Activated CD4-positive, alpha-beta T cell treated with anti-CD3 and anti-CD28 coated beads, Interleukin-2, amount 50 U/mL, for 4 hours (primary cell): ENCODE measurements at places on chromosomes 16 and 17.

DNA sequence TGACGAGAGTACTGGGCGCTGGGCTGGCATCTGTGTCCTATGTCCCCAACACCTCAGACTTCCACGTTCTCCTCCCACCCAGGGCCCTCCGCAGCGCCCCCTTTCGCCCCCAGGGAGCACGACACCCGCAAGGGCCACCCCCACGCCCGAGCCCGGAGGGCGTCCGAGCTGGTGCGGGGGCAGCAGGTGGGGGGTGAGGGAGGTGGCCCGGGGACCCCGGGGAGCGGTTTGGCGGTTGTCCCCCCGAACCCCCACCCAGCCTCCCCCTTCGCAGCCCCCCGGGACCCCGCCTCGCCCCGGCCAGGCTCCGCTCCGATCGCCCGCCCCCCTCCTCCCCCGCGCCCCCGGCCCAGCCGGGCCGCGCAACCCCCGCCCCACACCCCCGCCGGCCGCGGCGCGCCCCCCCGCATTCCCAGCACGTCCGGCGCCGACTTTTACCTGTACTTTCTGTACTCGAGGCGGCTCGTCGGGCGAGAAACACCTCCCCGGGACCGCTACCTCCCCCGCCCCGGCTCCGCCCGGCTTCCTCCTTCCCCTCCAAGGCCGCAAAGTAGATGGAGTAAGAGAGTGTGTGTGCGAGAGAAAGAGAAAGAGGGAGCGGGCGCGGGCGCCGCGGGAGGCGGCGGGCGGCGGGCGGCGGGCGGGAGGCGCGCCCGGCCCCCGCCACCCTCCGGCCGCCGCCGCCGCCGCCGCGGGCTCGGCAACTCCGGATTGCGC lies 901 bp downstream of the CDYL2 start:
- DNase-seq = peak; percentile 41

DNA sequence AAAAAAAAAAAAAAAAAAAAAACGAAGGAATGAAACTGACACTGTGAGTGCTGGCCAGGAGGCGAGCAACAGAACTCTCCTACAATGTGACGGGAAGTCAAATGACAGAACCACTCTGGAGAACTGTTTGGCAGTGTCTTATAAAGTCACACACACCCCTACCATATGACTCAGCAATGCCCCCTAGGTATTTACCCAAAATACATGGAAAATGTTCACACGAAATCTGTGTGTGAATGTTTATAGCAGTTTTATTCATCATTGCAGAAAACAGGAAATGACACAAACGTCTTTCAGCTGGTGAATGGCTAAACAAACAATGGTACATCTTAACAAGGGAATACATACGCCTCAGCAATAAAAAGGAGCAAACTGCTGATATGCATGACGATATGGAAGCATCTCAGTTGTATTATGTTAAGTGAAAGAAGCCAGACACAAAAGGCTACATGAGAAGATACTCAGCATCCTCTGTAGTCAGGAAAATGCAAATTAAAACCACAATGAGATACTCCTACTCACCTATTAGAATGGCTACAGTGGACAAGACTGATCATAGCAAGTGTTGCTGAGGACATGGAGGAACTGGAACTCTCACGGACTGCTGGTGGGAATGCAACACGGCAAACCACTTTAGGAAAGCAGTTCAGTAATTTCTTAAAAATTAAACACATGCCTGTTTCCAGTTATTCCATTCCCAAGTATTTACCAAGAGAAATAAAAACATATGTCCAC lies 74.7 kb downstream of the TBC1D16 start:
- DNase-seq = no peak

DNA sequence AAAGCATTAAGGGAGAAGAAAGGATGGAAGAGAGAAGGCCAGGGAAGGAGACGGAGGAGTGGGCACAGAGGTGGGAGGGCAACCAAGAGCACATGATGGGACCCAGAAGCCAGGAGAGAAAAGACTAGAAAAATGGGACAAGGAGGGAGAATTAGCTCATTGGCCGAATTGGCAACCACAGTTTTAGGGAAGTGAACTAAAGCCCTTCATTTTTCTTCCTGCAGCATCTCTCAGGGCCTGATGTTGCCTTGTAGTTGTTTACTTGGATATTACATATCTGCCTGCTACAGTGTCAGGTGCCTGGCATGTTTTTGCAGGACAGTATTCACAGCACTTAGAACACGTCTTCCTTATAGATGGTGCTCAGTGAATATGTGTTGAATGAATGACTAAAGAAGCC lies 19.0 kb downstream of the EMP2 start:
- no peak for DNase-seq

- DNase-seq = no peak
Measured at GRCh38 chr17:83109793-83110645, 30.6 kb downstream of the METRNL start.

DNA sequence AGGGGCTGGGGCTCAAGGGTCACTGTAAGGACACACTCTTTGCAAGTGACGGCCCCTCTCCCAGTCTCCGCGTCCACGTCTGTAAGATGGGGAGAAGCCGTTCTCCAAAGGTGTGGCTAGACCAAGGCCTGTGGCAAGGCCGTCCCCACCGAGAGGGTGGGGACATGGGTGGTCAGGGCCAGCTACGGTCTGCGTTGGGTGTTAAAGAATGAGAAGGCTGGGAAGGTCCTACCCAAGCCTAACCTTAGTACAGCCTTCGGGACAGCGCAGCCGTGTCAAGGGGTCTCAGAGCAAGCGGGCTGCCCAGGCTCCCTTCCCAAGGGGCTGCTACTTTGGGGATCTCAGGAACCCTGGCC lies 1.9 kb downstream of the C1QTNF8 start:
- no peak for DNase-seq

DNA sequence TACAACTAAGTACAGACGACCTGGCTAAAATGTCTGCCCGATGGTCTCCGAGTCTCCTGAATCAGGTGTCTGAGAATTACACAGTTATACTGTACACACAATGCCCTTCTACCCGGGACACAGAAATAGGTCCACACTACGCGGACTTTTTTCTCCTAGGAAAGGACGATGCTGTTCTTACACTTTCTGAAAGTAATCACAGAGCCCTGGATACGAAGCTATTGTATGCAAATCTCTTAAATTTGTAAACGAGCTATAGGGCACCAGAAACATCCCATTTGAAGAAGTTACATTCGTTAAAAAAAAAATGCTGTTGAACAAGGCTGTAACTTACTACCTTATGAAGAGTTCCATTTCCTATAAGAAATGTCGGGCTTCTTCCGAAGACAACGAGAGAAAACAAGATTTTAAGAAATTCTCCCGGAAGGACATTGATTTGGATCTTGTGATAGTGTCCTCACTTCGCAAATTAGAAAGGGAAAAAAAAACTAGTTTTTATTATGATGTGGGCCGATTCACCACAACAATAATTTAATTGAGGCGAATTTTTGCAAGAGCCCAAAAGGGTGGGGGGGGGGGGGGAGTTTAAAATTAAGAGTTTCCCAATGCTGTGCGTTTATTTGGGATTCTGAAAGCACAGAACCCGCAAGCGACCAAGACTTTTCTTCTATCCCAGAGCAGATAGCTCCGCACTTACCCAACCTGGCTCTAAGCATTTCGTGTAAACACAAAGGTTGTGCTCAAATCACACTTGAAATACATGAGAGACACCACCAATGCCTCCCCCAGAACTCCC lies 1.5 kb upstream of the SOX9 start:
- DNase-seq = no peak

DNA sequence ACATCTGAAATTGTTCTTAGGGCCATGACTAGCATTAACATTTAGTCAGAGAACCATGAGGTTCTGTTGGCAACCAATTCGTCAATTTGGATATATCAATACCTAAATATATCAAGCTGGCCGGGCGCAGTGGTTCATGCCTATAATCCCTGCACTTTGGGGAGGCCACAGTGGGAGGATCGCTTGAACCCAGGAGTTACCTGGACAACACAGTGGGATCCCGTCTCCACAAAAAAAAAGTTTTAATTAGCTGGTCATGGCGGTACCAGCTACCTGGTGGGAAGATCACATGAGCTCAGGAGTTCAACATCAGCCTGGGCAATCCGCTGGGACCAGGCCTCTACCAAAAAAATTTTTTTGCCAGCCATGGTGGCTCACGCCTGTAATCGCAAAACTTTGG lies 8.4 kb downstream of the YWHAE start:
- DNase-seq = no peak

GRCh38 chr16:8583732-8584131 lies 6.6 kb downstream of the TMEM114 start:
- no peak for DNase-seq

- DNase-seq = no peak
Measured at GRCh38 chr17:4525691-4526397, 27.2 kb downstream of the SPNS2 start.

- DNase-seq = no peak
Measured at GRCh38 chr16:57341062-57341440, 17.5 kb upstream of the CCL22 start.

DNA sequence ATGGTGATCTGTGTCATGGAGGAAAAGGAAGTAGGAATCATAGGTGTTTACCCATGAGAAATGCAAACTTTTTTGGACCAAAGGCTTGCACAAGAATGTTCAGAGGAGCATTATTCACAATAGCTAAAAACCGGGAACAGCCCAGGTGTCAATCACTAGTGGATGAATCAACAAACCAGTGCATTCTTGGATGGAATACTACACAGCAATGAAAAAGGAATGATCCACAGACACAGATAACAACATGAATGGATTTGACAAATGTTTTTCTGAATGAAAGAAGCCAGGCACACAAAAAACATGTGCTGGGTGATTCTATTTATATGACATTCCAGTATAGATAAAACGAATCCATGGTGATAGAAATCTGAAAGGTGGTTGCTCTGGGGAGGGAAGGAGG lies 36.0 kb downstream of the WSCD1 start:
- DNase-seq = no peak

GRCh38 chr17:42317266-42317845 lies 29.1 kb downstream of the STAT5A start:
- no peak for DNase-seq

- DNase-seq = no peak
Measured at GRCh38 chr16:19810817-19811731, 73.6 kb downstream of the GPRC5B start.

DNA sequence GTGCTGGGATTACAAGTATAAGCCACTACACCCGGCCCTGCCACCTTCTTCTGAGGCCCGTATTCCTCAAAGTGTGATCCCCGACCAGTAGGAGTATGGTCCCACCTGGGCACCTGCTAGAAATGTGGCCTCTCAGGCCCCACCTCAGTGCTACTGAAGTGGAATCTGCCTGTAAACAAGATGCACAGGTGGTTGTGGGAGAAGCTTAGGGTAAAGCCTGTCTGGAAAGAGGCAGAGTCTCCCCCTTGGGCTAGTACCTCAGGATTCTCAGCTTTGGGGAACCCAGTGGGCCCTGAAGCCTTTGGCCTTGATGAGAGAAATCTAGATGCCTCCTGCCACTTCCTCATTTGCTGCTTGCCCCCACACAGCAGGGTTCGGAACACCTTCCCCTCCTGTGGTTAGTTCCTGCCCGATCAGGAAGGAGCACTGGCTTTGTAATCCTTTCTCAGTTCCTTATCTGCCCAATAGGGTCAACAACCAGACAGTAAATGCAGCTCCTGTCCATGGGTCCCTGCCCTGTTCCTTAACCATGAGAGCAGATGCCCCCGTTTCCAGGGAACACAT lies 25.2 kb downstream of the TK2 start:
- DNase-seq = no peak

GRCh38 chr17:74757502-74757901 lies 9.1 kb downstream of the NHERF1 start:
- DNase-seq = no peak

DNA sequence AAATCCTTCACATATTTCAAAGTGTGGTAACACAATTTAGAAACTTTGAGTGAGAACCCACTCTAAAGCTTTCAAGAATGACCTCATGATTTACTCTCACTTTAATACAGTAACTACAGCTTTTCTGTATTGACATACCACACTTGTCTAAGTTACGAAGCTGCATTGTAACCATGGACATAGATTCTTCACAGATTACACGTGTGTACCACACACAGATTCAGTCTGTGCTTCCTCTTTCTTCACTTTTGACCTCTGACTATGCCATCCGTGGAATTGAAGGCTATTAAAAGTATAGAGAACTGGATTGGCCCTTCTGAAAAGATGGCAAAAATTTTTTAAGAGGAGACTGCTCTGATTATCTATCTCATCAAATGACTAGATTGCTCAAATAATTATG lies 172.7 kb downstream of the TANC2 start:
- no peak for DNase-seq

GRCh38 chr17:17059301-17059890 lies 17.1 kb downstream of the MPRIP start:
- no peak for DNase-seq
